ENCODE measurements at places on chromosomes 7 and 10. TPM values are rescaled to one million over a fixed set of nuclear protein-coding genes. Genes with fewer than 3 reads are reported as not detected.

The TRIL gene
- total RNA-seq, result 0.72 TPM

The TFAM gene
- total RNA-seq, result 10.3 TPM

The FRMD4A gene
- total RNA-seq, result 11.8 TPM

The JCAD gene
- 35.2 TPM for total RNA-seq

The CTAGE6 gene
- total RNA-seq, result not detected

The LRIT1 gene
- not detected for total RNA-seq

The TCAF2 gene
- total RNA-seq, result 12.3 TPM

The GJD4 gene
- not detected for total RNA-seq

The ANKRD22 gene
- 1.3 TPM for total RNA-seq
